ENCODE measurements at places on chromosomes 12 and 14. TPM values are rescaled to one million over a fixed set of nuclear protein-coding genes. Genes with fewer than 3 reads are reported as not detected.

Gene PARP11
- 2.3 TPM for polyA plus RNA-seq

Gene BLTP3B
- polyA plus RNA-seq, result 6.0 TPM

Gene PRH2
- not detected for polyA plus RNA-seq

Gene NOVA1
- 4.5 TPM for polyA plus RNA-seq

Gene AQP2
- polyA plus RNA-seq, result not detected

Gene PYGL
- 5.1 TPM for polyA plus RNA-seq

Gene C12orf60
- polyA plus RNA-seq, result 3.4 TPM

Gene KCNH5
- not detected for polyA plus RNA-seq

Gene NAV3
- 2.9 TPM for polyA plus RNA-seq

Gene TBX3
- polyA plus RNA-seq, result 20.9 TPM

Gene OR6C76
- polyA plus RNA-seq, result not detected

Gene KRT86
- polyA plus RNA-seq, result 0.01 TPM

Gene COX8C
- not detected for polyA plus RNA-seq

Gene GPR84
- polyA plus RNA-seq, result 0.45 TPM

Gene C1QL4
- polyA plus RNA-seq, result not detected

Gene TAS2R7
- not detected for polyA plus RNA-seq

Gene STYK1
- polyA plus RNA-seq, result not detected

Gene CLEC2A
- polyA plus RNA-seq, result not detected

Gene CLEC14A
- polyA plus RNA-seq, result 18.4 TPM

Gene CFAP54
- polyA plus RNA-seq, result not detected

Gene GPR65
- polyA plus RNA-seq, result 0.29 TPM

Gene KLRF2
- not detected for polyA plus RNA-seq

Gene WNT5B
- polyA plus RNA-seq, result 1.6 TPM

Gene FZD10
- 0.04 TPM for polyA plus RNA-seq

Gene CCDC175
- not detected for polyA plus RNA-seq

Gene GRIP1
- polyA plus RNA-seq, result 0.95 TPM

Gene CLEC4D
- polyA plus RNA-seq, result not detected

Gene DLST
- 52.5 TPM for polyA plus RNA-seq

Gene SLC25A47
- polyA plus RNA-seq, result not detected

Gene ZC3H14
- 32.4 TPM for polyA plus RNA-seq

Gene TMEM253
- 1.1 TPM for polyA plus RNA-seq

Gene PZP
- 1.3 TPM for polyA plus RNA-seq

Gene MYF5
- polyA plus RNA-seq, result not detected

Gene SYT1
- polyA plus RNA-seq, result not detected

Gene KCNK10
- 0.01 TPM for polyA plus RNA-seq

Gene ASCL1
- polyA plus RNA-seq, result not detected

Gene FAM186B
- polyA plus RNA-seq, result 0.22 TPM

Gene C12orf56
- not detected for polyA plus RNA-seq

Gene B4GALNT1
- polyA plus RNA-seq, result 2.4 TPM

Gene PRPH
- polyA plus RNA-seq, result 0.35 TPM

Gene GNS
- polyA plus RNA-seq, result 41.4 TPM

Gene ACYP1
- polyA plus RNA-seq, result 34.9 TPM

Gene TAOK3
- polyA plus RNA-seq, result 8.4 TPM

Gene PTPRR
- 0.44 TPM for polyA plus RNA-seq

Gene MYF6
- 0.04 TPM for polyA plus RNA-seq

All from heart right ventricle (tissue), 16 donors.